ENCODE measurements at places on chromosomes 3 and 15.

- DNase-seq, result no peak
These were observed 258.8 kb downstream of the PLOD2 start for GRCh38 chr3:145902166-145902565.

DNA sequence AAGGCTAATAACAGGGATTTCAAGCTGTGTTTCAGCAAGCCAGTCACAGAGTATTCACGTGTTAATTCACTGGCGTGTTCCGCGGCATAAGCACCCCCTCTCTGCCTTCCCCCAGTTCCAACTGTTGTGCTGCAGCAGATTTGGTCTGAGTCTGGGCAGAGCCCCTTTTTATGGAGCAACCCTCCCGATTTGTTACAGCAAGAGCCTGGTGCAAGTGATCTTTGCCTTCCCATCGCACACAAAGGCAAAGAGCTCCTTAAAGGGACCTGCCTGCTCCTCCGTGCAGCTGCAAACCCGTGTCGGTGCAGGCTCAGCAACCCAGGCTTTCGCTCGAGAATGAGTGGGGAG, 170.5 kb downstream of the KCNAB1 start:
- DNase-seq, result no peak

DNA sequence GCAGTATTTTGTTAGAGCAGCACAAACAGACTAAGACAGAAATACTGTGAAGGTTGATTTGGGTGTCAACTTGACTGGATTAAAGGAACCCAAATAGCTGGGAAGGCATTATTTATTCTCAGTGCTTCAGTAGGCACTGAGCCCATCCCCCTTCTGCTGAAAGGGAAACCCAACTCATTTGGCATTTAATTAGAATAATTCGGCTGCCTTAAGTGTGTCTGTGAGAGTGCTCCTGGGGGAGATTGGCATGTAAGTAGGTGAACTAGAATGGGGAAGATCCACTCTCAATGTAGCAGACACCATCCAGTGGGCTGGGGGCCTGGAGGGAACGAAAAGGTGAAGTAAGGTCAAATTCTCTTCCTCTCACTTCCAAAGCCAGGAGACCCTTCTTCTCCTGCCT, 20.5 kb upstream of the SLCO3A1 start:
- no peak for DNase-seq

DNA sequence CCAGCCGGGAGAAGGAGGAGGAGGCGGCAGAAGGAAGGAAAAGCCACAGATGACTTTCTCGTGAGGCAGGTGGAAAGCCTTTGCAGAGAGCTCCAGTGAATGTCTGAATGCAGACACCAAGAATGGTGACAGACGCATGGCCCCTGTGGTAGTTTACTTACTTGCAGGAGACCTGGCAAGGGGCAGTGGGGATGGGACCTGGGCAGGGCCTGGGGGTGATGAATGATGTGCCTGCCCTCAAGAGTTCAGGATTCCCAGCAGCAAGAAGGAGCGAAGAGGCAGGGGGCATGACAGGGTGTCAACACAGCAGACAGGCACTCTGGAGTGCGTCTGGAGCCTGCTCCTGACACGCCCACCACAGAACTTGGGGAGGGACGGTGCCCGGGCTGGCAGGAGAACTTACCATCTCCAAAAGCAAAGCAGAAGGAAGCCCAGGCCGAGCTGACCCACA, 260.5 kb upstream of the LYSMD4 start:
- DNase-seq, result no peak

- no peak for DNase-seq
These were observed 234.2 kb upstream of the MDFIC2 start for GRCh38 chr3:70546679-70547078.

DNA sequence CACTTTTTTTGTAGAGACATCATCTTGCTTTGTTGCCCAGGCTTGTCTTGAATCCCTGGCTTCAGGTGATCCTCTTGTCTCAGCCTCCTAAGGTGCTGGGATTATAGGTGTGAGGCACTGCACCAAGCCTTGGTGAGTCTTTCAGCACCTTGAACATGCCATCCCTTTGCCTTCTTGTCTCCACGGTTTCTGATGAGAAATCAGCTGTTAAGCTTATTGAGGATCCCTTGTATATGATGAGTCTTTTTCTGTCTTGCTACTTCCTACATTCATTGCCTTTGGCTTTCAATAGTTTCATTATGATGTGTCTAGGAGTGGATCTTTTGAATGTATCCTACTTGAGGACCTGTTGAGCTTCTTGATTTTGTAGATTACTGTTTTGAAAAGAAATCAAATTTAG, 35.9 kb upstream of the TMCC1 start:
- no peak for DNase-seq

DNA sequence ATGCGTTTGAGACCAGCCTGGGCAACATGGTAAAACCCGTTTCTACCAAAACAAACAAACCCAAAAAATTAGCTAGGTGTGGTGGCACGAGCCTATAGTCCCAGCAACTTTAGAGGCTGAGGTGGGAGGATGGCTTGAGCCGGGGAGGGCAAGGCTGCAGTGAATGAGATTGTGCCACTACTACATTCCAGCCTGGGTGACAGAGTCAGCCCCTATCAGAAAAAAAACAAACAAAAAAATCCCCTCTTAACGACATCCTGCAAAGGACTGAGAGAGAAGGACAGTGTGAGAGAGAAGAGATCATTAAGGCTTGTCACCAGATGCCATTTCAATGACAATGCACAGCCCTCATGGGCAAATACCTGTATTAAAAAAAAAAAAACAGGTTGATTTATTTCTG, 266.7 kb upstream of the ATP10A start:
- peak; percentile 70 for DNase-seq

DNA sequence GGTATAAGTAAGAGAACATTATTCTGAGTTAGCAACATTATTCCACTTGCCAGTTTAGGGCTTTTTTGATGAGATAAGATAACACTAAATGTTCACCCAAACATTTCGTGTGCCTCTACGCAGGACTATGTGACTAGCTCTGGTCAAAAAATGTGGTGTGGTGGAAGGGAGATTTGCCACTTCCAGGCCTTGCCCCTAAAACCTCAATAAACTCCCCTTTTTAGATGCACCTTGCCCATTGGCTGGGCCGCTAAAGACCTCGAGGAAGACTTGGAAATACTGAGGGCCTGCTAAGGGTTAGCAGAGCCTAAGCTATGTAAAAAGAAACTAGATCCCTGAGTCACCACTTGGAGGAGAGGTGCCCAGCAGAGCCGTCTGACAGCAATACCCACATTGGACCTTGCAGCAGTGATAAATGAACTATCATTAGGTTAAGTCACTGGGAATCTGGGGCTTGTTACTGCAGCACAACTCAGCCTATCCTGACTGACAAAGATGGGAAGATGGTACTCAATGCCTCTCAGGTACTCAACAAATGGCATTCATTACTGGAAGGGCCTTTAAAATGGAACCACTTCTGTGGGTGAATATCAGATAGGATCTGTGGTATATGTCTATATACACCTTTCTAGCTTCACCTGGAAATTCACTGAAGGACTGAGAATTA, 331.5 kb upstream of the TLE3 start:
- no peak for DNase-seq

DNA sequence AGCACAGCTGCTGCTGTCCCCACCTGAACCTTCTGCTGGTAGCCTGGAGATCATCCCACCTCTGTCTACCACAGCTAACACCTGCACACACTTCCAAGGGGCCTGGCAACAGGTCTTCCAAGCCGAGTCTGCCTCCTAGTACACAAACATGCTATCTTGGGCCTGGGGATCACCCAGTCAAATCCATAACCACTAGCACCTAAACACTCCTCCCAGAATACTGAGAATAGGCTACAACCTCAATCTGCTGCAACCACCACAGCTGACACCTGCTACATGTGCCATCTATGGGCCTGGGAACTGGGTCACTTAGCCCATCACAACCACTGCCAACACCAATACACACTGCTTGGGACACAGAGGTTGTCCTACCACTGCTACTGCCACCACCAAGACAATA, 362.8 kb upstream of the ARPP21 start:
- DNase-seq, result no peak

GRCh38 chr3:112721231-112721630, 80.3 kb upstream of the CCDC80 start:
- DNase-seq, result no peak

All from GM23338 (cell line).